KBM-7 (cell line): ENCODE measurements at places on chromosomes 5 and 9.

DNA sequence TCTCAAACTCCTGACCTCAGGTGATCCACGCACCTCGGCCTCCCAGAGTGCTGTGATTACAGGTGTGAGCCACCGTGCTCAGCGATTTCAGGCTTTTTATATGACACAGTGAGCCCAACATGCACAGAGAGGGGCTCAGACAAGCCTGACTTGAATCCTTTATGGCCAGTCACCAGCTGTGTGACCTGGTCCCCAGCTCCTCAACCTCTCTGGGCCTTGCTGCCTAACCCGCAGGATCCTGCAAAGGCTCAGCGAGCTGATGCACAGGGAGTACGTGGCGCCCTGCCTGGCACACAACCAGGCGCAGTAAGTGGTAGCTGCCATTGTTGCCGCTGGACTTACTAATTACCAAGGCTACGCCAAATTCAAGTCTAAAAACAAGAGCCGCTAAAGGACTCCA lies 16.6 kb upstream of the NCS1 start:
- no peak for DNase-seq

DNA sequence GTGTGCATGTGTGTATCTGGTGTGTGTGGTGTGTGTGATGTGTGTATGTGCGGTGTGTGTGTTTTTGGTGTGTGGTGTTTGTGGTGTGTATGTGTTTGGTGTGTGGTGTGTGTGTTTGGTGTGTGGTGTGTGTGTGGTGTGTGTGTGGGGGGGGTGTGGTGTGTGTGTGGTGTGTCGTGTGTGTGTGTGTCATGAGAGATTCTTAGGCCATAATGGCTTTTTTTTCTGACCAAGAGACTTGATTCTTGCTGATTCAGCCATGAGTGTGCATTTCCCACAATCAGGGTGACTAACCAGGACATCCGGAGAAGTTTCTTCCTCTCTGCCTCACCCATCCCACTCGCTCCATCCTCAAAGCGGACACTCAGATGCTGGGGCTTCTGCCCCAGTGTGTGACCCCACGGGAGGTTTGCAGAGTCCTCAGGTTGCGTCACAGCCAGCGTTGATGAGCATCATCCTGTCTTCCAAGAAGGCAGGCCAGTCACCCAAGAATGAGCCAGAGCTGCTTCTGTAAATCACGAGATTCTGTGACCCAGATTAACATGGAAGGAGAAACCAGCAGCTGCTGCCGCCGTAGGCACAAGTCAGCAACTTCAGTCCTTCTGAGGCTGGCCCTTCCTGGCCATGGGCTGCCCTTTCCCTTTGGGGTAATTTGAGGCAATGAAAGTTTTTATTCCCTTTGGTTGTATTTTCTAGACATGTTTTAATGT lies 12.5 kb upstream of the CTSL start:
- peak; percentile 42 for DNase-seq

DNA sequence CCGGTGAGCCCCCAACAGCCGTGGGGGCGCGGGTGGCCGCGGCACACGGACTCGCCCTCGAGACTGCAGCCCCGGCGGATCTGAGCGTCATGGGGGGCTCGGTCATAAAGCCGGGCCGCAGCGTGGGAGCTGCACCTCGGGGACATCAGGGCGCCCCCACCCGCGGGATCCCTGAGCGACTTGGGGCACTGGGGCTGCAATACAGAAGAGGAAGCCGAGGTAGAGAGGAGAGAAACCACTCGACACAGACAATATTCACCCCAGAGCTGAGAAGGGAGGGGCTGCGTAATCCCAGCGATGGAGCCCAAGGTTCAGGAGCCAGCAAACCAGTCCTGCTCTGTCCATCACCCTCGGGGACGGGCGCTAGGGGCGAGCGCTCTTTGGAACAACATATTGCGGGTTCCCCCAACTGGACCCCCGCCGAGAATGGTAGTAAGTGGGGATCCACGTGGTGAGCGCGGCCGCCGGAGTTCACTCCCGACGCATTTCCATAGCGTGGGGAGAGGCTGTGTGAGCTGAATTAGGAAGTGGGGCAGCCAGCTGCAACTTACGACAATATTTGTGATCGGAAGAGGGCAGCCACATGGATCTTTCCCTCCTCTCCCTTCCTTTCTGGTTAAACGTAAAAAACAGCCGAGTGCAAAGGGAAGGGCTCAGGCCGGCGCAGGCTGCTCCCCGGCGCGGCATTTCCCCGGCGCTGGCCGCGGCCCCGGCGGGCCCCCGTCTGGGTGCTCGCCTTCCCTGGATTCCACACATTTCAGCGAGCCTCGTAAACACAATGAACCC lies 9.9 kb downstream of the PTCH1 start:
- DNase-seq, result peak; percentile 71

GRCh38 chr9:21558615-21559401 lies 76.7 kb upstream of the IFNE start:
- peak; percentile 34 for DNase-seq

DNA sequence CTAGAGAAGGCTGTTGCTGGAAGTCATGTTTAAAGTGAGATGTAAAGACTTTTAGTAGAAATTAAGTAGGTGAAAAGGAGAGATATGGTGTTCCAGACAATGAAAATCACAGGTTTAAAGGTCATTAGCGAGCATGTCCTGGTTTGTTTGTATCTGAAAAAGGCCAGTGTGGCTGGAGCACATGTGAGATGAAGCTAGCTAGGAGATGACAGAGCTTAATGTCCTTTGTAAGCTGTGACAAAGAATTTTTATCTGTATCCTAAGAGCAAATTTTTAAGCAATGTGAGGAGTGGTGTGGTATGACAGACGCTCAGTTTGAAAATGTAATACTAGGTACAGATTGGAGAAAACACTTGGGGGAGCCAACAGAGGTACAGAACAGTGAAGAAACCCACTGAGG lies 567.2 kb upstream of the ARRDC3 start:
- DNase-seq, result no peak

DNA sequence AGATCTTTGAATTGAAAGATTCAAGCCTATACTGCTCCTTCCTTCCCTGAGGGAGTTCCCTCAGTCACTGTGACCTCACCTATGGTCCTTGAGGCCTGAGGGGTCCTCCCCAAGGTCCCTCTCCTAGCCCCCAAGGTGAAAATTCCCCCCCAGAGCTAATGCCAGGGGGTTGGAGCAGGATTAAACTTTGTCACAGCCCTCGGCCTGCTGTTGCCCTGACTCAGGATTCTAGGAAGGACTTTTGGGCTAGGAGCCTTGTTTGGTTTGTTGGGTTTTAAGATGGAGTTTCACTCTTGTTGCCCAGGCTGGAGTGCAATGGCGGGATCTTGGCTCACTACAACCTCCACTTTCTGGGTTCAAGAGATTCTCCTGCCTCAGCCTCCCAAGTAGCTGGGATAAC lies 123.2 kb downstream of the C5orf15 start:
- no peak for DNase-seq

DNA sequence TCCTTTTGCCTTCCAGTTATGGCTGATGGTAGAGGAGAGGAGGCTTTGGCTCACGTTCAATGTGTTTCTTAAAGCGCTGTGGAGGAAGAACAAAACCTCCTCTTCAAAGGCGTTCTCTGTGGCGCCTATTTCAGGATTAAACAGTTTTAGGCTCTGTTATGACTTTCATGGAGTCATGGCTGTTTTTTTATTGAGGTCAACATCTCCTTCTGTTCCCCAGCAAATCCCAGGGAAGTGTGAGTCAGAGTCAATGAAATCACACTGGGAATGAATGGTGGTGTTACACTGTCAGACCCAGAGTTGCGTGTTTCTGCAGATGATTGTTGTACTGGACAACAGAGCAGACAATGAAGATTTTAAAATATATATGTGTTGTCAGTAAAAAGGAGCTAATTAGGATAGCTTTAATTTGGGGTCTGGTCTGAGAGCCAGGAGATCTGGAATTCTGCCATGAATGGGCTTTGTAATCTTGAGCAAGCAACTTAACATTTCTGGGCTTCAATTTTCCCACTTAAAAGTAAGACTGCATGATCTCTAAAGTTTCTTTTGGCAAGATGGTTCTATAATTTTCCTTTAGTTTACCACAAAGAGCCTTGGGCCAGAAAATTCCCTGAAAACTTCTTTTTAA lies 240.7 kb downstream of the CSNK1G3 start:
- no peak for DNase-seq

GRCh38 chr9:121972501-121972981 lies 120.6 kb downstream of the TTLL11 start:
- no peak for DNase-seq

- DNase-seq, result no peak
Observed at GRCh38 chr5:157611571-157612476, 36.2 kb upstream of the ADAM19 start.

- no peak for DNase-seq
Observed at GRCh38 chr9:3444016-3444415, 81.8 kb downstream of the RFX3 start.

- no peak for DNase-seq
Observed at GRCh38 chr9:80496901-80497556, 925.3 kb downstream of the TLE4 start.

DNA sequence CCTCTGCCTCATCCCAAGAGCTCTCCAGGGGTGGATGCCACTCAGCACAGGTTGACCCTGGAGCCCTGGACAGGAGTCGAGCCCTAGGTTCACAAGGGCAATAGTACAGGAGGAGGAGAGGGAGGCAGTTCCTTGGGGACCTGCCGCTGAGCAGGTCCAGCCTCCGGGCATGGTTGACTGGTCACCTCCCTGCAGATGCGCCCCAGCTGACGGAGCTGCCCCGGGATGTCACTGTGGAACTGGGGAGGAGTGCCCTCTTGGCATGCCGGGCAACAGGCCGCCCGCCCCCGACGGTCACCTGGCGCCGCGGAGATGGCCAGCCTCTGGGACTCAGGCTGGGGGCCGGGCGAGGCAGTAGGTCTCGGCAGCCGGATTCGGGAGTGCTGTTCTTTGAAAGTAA lies 53.7 kb downstream of the HMCN2 start:
- no peak for DNase-seq

GRCh38 chr5:139646912-139647505 lies 1.1 kb upstream of the CXXC5 start:
- DNase-seq, result peak; percentile 81

GRCh38 chr5:63820577-63820976 lies 141.7 kb downstream of the HTR1A start:
- DNase-seq, result no peak

DNA sequence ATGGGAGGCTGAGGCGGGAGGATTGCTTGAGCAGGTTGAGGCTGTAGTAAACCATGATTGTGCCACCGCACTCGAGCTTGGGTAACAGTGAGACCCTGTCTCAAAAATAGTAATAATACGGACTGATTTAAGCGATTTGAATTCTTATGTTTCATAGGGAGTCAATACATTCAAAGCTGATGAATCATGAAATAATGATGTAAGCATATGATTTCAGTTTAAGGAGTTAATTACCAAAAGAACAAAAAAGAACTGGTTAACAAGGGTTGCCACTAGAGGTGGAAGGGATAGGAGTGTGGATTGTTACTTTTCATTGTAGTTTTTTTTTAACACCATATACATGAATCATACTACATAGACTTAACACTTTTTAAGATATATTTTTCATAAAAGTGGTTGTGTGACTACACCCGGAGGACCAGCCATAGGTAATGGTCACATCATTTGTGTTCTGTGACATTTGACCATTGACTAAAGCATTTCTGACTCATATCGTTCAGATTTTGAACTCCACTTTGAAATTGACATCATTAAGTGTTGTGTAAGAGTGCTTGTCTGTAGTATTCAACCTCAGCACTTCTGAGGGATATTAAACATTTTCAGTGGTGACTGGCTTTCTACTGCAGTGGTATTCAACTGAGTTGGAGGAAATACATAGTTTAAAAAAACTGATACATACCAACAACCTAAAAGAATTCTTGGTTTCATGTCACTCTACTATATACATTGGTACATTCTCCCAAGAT lies 7.0 kb downstream of the TRMT10B start:
- DNase-seq, result no peak

DNA sequence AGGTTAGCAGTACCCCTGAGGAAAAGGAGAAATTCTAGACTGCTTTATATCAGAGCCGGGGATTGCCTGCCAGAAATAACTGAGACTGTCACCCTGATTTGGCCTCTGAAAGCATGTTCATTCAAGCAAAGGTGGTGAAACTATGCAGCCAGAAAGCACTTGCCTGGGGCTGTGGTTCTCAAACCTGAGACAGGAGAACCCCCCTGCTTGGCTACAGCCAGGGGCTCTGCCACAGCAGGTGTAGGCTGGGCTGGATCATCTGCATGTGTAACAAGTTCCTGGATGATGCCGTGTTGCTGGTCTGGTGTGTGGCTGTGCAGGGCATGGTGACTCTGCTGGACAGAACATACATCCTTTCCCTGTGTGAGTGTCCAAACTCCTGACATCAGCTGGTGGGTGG lies 157.8 kb downstream of the NXNL2 start:
- DNase-seq, result no peak

DNA sequence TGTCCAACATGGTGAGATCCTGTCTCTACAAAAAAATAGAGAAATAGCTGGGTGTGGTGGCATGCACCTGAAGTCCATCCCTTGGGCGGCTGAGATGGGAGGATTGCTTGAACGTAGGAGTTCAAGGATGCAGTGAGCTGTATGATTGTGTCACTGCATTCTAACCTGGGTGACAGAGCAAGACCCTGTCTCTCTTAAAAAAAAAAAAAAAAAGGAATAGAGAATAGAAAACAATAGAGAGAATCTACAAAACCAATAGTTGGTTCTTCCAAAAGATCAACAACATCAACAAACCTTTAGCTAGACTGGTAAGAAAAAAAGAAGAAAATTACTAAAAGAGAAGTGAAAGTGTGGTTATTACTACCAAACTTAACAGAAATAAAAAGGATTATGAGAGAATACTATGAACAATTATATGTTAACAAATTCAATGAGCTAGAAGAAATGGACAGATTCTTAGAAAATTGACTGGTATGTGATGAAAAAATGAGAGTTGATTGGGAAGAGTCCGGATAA lies 8.1 kb upstream of the SLC38A9 start:
- DNase-seq, result no peak

- no peak for DNase-seq
Observed at GRCh38 chr9:94872083-94872833, 145.8 kb downstream of the AOPEP start.

DNA sequence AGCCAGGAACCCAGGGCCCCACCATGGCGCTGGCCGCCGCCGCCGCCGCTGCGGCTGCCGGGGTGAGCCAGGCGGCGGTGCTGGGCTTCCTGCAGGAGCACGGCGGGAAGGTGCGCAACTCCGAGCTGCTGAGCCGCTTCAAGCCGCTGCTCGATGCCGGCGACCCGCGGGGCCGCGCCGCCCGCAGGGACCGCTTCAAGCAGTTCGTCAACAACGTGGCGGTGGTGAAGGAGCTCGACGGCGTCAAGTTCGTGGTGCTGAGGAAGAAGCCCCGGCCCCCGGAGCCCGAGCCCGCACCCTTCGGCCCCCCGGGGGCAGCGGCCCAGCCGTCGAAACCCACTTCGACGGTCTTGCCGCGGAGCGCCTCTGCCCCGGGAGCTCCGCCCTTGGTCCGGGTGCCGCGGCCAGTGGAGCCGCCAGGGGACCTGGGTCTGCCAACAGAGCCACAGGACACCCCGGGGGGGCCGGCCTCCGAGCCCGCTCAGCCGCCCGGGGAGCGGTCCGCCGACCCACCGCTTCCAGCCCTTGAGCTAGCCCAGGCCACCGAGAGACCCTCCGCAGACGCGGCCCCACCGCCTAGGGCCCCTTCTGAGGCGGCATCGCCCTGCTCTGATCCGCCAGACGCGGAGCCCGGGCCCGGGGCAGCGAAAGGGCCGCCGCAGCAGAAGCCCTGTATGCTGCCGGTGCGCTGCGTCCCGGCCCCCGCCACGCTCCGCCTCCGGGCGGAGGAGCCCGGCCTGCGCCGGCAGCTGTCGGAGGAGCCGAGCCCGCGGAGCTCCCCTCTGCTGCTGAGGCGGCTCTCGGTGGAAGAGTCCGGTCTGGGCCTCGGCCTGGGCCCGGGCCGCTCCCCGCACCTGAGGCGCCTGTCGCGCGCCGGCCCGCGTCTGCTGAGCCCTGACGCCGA lies 749 bp downstream of the SOWAHA start:
- no peak for DNase-seq

- DNase-seq, result no peak
Observed at GRCh38 chr5:6720561-6720921, 7.3 kb downstream of the TENT4A start.
